ENCODE measurements at places on chromosomes 6 and 20.

GRCh38 chr6:166988674-166989201 lies 10.5 kb upstream of the CEP43 start:
- no peak for DNase-seq

GRCh38 chr20:3745686-3746173 lies 13.2 kb downstream of the HSPA12B start:
- DNase-seq: no peak

- peak; percentile 30 for DNase-seq
Measured at GRCh38 chr6:158083455-158084325, 84.4 kb downstream of the SERAC1 start.

GRCh38 chr6:11771473-11772048 lies 7.0 kb downstream of the ADTRP start:
- DNase-seq: peak; percentile 96

DNA sequence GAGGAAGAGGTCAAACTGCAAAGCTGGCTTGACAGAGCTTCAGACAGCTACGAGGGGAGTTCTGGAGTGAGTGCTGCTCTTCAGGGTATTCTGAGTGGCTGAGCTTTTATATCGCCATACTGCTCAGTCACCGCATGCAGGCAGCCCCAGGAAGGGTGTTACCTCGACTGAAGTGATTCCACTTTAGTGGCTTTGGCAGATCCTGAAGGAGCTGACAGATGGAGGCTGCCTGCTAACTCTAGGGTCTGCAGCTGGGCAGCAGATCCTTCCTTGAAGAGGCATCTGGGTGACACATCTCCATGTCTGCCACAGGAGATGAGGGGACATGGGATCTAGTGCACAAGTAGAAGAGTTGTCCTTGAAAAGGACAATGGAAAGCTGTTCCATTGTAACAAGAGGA lies 3.7 kb upstream of the DEK start:
- DNase-seq: no peak

GRCh38 chr6:2353412-2354137 lies 108.2 kb upstream of the GMDS start:
- peak; percentile 84 for DNase-seq

DNA sequence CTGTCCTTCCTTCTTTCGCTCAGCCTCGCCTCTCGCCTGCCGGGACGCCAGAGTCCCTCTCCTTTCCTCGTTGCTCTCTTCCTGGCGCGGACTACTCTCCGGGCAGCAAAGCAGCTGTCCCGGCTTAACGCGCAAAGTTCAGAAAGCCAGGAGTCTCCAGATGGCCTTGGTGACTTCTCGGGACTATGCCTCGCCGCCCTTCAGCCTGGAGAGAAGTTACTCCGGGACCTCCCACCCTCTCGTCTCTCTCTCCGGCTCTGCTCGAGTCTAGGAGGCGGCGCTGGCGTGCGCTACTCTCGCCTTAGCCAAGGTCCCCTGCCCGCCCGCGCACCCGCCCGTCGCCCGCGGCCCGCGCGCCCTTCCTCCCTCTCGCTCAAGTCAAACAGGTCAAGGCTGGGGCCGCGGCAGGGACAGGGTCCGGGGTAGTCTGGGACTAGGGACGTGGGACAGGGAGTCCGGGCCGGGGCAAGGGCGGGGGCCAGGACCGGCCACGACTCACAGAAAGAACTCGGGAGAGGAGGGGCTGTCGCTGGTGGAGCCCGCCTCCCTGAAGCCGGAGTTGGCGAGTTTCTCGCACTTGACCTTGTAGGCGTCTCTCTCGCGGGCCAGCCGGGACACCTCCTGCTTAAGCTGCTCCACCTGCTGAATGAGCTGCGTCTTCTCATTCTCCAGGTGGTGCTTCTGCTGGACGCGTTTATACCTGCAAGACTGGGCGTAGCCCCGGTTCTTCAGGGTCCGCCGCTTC lies 1.5 kb downstream of the MAFB start:
- peak; percentile 16 for DNase-seq

DNA sequence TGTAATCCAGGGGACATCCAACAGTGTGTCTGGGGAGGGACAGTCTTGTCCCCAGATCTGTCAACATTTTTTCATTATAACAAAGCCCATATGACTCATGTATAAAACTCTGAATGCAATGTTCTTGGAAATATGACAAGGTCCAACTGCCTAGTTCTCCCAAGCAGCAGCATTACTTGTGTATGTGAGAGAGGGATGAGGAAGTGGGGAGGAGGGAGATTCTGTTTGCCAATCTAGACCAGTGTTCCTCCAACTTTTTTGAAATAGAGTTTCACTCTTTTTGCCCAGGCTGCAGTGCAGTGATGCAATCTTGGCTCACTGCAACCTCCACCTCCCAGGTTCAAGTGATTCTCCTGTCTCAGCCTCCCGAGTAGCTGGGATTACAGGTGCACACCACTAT lies 394.8 kb downstream of the DHX35 start:
- DNase-seq: peak; percentile 6

DNA sequence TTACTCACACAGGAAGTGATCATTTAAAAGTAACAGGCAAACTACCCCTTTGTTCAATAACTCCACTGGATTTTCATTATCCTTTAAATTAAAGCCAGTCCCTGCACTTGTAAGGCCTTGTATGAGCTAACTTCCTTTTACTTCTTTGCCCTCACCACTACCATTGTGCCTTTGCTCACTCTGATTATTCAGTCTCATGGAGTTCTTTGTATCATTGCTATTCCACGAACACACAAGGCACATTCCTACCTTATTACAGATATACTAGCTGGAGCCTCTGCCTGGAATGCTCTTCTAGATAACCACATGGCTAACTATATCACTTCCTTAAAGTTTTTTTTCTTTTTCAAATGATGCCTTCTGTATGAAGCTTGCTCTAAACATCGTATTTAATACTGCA lies 748.6 kb upstream of the HS3ST5 start:
- no peak for DNase-seq

GRCh38 chr20:48807586-48808381 lies 20.0 kb downstream of the PREX1 start:
- DNase-seq: no peak

DNA sequence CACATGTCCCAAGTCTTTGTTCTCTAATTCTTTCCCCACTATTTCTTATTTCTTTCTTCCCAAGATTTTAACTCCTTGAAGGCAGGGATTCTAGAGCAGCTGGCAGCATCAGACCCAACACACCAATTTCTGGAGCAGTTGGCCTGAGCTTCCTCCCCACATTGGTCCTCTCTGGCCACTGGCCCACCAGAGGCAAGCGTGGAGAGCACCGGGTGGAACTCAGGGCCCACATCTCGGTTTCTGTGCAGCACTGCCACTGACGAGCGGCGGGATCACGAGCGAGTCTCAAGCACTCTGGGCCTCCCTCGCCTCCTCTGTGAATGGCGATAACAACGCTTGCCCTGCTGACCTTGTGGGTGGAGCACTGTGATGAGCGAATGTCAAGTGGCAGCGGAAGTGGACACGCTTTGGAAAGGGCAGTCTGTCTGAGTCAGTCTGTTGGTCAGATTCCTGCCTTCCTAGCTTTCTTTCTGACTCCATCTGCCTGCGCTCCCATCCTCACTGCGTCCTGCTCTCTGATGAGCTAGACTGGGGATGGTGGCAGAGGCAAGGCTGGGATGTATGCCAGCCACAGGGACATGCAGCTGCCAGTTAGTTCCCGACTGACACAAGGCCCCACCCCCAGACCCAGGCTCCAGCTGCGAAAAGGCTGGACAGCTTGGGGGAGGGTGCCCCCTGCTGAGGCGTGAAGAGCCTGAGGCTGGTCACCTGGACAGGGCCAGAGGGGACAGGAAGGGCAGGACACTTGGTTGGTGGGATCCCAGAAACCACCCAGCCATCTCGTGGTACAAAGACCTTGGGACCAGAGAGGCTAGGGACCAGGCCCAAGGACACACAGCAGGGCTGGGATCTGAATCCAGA lies 4.5 kb upstream of the SPDEF start:
- peak; percentile 43 for DNase-seq

GRCh38 chr20:25643716-25644115 lies 19.9 kb upstream of the NANP start:
- no peak for DNase-seq

DNA sequence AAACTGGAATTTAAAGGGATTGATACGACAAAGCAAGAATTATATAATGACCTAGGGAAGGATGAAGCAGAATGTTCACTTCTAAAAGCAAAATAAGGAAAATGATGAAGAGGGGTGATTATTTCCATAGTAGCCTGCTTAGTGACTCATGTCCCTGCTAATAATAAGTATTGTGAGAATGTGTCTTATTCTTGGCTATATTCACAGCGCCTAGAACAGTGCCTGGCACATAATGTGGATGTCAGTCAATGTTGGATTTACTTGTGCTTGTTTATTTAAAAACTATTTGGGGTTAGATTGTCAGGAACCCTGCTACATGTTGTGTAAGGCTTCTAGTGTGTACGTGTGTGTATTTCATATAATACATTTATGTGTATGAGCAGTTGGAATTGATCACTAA lies 85.1 kb downstream of the ZFAND3 start:
- no peak for DNase-seq

DNA sequence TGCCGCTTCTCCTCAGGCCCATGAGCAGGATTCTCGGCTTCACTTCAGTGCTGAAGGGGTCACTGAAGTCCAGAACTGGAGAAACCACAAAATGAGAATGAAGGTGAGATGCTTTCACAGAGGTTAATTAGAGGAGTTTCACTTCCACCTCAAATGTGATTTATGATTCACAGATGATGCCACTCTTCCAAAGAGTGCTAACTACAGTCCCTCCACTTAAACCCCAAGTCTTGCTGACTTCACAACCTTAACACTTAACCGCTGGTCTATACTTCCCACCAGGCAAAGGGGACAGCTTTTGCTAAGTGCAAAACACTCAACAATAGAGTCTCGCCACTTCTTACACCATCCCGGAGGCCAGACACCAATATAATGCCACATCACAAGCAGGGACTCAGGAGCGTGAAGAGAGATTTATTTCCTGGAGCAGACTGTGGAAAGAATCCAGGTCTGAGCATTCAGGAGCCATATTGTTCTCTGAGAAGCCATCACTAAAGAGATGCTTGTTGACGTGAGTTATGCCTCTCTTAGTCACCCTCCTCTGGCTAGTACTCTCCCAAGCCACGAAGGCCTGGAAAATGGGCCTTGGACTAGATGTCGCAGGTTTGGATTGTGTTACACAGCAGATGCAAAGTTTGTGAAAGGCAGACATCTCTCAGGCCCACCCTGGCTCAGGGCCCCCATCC lies 24.4 kb downstream of the RRAGD start:
- peak; percentile 35 for DNase-seq

DNA sequence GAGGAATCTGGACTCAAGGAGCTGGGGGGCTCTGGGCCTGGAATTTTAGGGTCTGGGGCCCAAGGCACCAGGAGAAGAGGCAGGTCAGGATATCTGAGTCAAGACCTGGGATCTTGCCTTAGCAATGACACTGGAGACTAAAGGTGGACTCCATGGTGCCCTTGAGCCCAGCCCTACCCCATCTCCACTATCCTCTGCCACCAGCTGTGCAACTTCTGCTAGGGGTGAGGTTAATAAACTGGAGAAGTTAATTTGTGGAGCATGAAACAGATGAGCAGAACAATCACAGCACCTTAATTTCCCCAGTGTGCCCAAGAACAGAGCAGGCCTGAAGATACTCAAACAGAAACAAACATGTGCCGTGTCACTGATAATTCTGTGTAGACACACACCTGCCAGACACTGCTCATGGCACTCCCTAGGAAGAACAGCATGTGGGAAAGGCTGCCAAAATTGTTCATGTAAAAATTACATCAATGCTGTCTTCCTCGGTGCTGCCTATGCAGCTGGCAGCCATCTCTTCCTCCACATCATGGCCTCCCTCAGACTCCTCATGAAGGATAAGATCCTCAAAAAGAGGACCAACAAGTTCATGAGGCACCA lies 3.2 kb downstream of the HLA-DPB1 start:
- no peak for DNase-seq

GRCh38 chr6:593139-593906 lies 63.6 kb downstream of the HUS1B start:
- peak; percentile 61 for DNase-seq

DNA sequence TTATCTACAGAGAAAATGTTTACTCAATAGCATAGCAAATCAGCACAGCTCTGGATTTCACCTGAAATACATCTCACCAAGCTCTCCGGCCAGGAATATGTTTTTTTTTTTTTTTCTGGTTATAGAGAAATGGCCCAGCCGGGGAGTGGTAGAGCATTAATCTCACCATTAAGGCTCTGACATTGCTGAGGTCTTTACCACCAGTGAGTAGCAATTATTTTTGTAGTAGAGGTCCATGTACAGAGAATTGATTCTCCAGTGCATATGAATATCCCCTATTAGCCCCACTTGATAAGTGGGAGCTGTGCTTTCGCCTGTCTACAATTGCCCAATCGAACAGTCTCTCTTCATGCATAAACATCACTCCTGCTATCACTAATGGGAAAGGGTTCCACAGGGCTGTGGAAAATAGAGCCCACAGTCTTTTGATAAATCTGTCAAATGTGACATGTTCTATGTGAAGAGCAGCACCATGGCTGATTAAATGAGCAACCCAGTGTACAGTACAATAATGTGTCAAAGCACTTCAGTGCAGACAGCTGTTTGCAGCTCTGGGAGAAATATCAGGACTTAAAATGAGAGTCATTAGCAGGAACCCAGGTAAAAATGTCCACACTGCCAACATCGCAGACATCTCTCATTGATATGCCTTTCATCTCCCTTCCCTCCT lies 227.1 kb upstream of the ID4 start:
- no peak for DNase-seq

GRCh38 chr6:57276946-57277345 lies 40.5 kb upstream of the PRIM2 start:
- DNase-seq: no peak

DNA sequence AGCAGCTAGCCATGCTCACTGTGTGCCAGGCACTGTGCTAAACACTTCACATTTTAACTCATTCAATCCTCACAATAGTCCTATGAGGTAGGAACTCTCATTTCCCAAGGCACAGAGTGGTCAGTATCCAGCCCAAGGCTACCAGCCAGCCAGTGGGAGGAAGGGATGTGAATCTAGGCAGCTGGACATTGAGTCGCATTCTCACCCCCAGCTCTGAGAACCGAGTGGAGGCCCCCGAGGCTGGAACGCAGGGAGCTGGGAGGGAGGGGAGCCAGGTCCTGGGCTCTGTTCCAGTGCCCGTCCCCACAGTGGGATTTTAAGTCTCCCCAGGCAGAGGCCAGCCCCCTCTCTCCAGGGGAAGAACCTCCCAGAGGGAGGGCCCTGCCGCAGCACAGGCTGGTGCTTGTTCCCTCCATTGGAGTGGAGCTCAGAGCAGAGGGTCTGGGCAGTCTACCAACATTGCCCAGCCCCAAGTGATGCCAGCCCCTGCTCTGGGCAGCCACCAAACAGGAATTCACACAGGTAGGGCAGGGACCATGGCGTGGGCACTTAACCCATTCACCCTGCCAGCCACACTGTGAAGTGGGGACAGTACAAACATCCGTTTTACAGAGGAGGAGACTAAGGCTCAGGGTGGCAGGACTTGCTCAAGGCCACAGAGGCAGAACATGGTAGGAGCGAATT lies 131.3 kb downstream of the CEBPB start:
- DNase-seq: peak; percentile 49

DNA sequence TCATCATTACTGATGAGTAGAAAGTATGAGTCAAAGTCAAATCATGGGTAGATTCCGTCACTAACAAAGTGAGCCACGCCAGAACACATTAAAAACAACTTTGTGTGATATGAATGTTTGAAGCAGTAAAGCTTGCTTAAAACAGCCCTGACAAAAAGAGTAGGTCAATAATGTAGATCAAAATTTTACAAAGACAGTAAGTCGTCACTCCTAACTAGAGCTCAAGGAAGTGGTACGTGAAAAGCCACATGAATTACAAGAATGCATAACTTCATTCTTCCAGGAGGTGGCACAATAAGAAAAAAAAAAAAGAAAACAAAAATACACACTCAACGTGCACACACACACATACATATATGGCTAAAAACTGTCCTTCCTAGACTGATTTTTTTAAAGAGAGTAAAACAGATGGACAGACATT lies 69.9 kb downstream of the HACE1 start:
- peak; percentile 46 for DNase-seq

GRCh38 chr6:139528471-139528870 lies 154.0 kb upstream of the CITED2 start:
- DNase-seq: no peak
